ENCODE measurements at places on chromosomes 7 and 10.

DNA sequence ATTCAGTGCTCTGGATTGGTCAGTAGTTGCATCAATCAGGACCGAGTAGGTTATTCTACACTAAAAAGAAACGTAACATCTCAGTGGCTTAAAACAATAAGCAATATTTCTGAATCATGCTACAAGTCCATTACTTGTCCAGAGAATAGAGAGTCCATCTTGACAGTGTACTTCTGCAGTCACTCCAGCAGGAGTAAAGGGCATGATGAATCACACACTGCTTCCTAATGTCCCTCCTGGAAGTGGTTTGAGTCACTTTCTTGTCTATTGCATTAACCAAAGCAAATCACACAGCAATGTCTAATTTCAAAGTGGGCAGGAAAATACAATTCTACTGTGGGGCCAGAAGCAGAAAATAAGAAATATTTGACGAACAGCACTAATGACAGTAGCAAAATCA, 124.8 kb downstream of the TSPAN12 start:
- no peak for DNase-seq

DNA sequence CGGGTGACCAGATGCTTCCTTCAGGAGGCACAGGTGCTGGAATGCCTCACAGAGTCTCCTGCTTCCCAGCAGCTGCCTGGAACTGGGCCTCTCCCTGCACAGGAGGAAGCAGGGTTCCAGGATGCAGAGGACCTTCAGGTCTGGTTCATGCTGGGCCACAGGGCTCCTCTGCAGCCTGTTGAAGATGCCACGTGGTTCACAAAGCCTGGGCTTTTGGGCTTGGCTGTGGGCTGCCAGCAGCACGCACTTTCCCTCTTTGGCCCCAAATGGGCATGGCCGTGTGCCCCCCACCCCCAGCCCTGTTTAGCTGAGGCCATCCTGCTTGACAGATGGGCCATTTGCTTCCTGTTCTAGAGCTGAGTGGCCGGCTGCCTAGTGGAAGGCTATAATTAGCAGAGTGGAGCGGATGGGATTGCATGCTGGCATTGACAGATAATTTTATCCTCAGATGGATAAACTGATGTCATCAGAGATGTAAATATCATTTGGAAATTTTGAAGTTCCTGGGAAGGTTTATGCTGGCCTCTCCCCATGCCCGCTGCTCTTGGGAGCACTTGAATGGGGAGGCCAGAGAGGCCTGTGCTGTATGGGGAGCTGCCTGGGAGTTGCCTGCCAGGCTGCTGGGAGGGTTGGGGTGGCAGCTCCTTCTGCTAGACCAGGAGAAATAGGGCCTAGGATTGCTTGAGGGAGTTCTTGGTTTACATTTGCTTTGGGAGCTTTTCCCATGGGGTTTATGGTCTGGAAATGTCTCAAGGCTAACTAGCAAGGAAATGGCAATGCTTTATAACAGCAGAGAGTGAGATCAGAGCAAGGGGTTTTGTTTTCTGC, 28.2 kb downstream of the TSPAN15 start:
- DNase-seq, result no peak

DNA sequence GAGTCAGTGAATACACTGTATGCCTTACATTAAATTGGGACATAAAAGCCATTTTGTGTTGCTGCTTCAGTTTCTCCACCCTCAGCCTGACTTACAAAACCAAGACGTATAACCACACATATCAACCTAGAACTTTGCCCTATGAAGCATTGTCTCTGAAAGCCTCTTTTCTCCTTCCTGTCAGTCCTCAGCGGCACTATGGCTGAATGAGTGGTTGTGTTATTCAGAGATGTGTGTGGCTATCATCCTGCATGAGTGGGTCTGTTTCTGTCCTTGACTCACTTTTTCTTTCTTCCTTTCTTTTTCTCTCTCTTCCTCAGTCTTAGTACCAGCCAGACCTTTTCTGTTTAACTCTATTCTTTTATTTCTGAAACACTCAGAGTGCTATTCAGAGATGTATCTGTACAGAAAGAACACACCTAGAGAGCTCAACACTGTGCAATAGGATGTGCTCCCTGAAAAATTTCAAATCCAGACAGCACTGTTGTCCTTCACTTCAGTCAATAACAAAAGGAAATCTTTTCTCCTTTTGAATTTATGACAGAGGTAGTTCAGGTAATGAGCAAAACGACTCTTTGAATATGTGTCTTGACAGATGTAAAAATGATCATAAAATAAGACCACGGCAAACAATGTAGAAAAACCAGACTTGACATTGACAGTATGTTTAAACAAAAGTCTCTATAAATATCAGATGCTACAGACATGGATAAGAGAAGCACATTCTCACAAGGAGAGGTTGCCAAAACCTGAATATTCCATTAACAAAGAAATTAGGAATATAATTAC, 163.3 kb upstream of the FEZF1 start:
- DNase-seq, result no peak

- DNase-seq, result no peak
Observed at GRCh38 chr10:11563936-11564335, 47.5 kb downstream of the USP6NL start.

DNA sequence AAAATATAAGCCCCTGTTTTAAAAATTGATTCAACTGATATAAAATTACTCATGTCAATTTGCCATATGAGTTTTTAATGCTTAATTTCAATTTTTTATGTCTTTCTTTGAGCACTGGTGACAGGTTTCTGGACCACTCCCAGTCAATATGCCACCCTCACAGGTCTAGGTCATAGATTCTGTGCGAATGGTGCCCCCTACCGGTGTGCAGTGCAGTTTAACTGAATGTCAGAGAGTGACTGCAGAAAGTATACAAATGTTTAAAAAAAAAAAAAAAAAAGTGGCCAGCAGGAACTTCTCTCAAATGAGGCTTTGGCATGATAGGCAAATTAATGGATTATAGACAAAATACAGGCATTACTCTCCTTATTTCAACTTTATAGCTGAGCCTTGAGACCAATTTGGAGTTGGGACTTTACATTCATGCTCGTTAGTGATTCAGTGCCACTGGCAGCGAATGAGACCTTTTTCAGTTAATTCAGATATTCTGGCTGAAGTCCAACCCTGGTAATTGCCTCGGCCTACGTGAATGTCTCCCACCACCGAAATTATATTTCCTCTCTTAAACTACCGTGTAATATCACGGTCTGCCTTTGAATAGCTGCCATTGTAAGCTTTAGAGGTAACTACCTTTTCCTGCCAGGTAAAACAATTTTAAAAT, 427.6 kb downstream of the PHTF2 start:
- no peak for DNase-seq

DNA sequence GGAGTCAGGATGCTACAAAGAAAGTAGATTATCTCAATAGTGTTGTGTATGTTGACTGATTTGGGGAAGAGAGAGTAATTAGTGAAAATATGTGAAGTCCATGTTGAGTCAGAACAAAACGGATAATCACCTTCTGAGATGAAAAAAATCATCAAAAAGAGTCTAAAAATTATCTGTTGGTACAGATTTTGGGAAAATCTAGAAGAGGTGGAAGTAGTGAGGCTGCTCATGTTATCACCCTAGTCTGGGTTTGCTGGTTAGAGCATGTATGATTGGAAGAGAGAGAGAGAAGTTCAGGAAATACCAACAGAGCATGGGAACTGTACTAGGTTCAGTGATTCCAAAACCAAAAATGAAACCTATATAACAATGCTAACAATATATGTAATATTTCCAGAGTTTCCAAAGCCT, 12.3 kb downstream of the RPA3 start:
- DNase-seq, result no peak

DNA sequence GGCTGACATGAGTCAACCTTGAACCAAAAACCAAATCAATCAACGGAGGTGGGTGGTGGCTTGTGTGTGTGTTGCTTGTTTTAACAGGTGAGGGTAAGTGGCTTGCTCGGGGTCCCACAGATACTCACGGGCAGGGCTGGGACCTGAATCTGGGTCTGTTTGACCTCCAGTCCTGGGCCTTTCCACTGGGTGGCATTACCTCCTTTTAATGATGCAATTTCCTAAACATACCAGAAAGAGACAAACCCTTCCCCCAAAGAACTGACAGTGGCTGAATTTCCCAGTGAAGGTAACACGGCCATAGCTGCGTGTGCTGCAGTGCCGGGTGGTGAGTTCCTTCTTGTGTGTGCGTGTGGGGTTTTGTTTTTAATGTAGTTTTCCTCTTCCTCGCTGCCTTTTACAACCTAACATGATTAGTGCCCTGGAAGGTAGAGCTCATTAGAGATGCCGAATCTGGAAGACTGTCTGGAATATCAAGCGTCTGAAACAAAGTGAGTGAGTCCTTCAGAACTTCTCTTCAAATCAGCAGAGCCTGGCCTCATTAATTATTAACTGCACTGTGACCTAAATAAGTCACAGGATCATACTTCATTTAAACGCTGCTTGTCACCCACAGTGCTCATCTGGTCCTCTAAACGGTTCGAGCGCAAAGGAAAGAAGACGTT, 166.1 kb upstream of the TCERG1L start:
- DNase-seq, result no peak

- DNase-seq, result no peak
Observed at GRCh38 chr7:152756116-152756515, 3.4 kb upstream of the ACTR3B start.

- DNase-seq, result no peak
Observed at GRCh38 chr10:56537984-56538383, 176.9 kb upstream of the ZWINT start.

DNA sequence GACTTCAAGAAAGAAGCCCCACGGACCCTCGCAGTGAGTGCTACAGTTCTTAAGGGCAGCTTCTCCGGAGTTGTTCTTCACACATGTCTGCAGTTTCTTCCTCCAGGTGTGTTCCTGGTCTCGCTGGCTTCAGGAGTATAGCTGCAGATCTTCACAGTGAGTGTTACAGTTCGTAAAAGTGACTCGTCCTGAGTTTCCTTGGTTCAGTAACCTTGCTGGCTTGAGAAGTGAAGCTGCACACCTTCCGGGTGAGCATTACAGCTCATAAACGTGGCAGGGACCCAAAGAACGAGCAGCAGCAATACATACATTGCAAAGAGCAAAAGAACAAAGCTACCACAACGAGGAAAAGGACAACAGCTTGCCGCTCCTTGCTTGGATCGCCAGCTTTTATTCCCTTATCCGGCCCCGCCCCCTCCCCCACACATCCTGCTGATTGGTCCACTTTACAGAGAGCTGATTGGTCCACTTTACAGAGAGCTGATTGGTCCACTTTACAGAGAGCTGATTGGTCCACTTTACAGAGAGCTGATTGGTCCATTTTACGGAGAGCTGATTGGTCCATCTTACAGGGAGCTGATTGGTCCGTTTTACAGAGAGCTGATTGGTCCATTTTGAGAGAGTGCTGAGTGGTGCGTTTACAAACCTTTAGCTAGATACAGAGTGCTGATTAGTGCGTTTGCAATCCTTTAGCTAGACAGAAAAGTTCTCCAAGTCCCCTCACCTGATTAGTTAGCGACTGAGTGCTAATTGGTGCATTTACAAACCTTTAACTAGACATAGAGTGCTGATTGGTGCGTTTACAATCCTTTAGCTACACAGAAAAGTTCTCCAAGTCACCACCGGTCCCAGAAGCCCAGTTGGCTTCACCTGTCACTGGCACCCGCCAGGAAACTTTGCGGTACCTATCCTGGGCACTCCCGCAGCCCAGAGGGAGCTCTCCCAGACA, 165.3 kb downstream of the AGMO start:
- DNase-seq, result no peak

GRCh38 chr7:6252748-6253147, 19.7 kb downstream of the CYTH3 start:
- no peak for DNase-seq

GRCh38 chr7:111678986-111679385, 116.7 kb upstream of the IMMP2L start:
- no peak for DNase-seq

DNA sequence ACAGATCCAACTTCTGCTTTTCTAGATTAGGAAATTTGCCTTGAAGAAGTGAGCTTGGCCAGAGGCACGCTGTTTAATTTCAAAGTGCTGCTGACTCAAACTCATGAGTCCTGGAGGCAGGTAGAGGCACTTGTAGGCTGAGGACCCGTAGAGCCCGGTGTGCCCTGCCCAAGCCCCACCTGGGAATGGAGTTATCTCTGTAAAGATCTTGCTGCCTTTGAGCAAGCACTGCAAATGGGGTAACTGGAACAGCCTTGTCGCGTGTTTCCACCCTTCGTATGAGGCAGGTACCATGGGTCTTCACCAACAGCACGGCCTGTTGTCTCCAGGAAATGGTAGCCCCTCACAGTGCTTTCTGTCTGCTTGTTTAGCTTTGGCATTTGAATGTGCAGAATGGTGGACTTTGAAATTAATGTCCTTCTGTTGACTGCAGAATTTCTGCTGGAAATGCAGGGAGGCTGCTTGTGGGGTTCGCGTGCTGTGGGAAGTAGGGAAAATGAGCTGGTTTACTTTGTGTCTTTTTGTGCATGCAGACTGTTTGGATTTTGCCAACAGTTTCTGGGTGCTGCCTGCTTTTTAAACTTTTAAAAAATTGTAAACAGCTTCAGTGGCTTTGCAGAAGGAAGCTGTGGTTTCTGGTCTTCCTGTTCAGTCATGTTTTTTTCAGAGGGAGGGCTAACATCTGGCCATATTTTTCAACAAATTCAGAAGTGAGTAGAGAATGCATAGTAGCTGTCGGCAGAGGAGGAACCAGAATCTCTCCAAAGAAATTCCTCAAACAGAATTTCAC, 27.2 kb downstream of the CCM2 start:
- peak; percentile 56 for DNase-seq

GRCh38 chr10:69633673-69634635, 3.9 kb downstream of the FAM241B start:
- no peak for DNase-seq

DNA sequence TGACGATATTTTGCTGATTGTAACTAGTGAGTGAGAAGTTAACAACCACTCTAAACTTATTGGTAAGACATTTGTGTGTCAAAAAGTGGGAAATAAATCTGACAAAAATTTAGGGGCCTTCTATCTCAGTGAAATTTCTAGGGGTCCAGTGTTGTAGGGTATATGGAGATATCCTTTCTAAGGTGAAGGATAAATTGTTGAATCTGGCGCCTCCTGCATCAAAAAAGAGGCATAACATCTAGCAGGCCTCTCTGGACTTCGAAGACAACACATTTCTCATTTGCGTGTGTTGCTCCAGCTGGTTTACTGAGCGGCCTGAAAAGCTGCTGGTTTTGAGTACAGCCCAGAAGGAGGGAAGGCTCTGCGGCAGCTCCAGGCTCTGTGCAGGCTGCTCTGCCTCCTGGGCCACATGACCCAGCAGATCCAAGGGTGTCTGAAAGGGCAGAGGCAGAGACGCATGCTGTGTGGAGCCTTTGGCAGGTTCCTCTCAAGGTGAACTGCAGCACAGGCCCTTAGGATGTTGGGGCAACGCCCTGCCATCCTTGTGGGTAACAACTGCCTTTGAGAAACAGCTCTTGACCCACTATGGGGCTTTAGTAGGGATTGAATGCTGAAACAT, 72.4 kb downstream of the LMBR1 start:
- no peak for DNase-seq

Data from activated naive CD8-positive, alpha-beta T cell treated with anti-CD3 and anti-CD28 coated beads, Interleukin-2, amount 10 ng/mL, durations not matched to agents 7 days and 5 days (primary cell).